GM13976 (cell line): ENCODE measurements at places on chromosomes 2 and 18.
A peak's percentile ranks its signal among the peaks of the same experiment; 100 is the strongest.

DNA sequence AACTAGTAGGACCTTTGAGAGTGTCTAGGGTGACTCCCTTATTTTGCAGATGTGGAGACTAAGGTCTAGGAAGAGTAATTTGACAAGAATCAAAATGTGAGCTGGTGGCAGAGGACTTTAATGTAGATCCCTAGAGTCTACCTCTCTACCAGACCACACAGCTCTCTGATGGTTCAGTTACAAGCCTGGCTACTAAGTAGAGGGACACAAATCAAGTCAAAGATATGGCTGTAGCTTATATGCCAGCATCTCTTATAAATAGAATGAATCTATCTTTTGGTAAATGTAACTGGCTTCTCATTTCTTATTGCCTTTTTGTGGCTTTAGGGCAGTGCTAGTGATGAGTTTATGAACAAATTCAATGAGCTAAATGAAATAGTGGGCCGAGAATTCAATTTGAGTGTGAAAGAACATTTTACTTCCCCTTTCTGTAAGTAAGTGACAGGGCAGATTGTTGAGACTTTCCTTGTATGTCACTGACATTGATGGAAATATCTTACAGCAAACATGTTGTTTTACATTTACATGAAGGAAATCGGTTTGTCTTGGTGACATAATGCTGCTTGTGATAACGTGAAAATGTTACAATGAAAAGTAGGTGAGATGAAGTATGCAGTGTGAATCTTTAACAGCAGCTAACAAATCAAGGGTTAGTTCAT, 28.3 kb downstream of the CSRNP3 start:
- DNase-seq: no peak

DNA sequence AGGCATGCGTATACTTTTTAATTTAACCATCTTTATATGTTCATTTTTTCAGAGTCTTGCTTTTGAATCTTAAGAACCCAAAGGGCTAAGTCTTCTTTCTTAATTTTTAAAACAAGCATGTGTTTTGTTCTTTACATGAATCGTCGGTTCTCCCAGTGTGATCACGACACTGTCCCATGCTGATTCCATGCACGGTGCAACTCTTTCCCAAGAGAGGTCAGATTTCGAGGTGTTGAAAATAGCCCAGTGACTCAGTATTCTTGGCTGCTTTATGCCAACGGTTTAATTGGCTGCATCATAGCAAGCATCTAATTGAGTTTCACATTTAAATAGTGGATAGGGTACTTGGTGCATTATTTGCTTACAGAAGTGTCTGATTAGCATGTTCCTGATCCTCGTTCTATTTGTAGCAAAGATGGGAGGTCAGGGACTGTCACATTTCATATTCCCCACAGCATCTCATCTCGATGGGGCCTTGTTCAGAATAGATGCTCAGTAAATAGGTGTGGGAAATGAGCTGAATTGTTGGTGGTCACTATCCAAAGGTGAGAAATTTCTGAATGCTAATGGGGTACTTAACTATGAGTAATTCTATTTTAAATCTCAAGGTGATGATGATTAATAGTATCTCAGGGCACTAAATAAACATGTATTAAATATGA, 2.8 kb downstream of the NPAS2 start:
- no peak for DNase-seq

DNA sequence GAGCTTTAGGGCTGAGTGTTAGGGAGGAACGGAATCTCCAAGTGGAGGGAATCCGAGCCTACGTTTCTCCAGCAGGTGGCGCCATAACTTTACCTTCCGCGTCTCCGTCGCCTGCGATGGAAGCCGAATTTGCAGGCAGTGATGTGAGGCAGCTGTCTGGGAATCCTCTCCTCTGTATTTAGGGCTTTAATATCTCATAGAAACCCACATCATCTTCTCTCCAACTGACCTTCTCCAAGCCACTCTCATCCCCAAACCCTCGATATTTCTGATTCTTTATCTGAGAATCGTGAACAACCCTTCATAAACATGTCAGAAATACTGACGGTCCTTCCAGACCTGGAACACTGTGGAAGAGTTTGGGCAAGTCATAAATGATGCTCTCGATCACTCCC, 27.5 kb downstream of the SIX2 start:
- peak; percentile 78 for DNase-seq

- DNase-seq: no peak
Measured at GRCh38 chr18:25177631-25178030, 174.3 kb downstream of the ZNF521 start.

DNA sequence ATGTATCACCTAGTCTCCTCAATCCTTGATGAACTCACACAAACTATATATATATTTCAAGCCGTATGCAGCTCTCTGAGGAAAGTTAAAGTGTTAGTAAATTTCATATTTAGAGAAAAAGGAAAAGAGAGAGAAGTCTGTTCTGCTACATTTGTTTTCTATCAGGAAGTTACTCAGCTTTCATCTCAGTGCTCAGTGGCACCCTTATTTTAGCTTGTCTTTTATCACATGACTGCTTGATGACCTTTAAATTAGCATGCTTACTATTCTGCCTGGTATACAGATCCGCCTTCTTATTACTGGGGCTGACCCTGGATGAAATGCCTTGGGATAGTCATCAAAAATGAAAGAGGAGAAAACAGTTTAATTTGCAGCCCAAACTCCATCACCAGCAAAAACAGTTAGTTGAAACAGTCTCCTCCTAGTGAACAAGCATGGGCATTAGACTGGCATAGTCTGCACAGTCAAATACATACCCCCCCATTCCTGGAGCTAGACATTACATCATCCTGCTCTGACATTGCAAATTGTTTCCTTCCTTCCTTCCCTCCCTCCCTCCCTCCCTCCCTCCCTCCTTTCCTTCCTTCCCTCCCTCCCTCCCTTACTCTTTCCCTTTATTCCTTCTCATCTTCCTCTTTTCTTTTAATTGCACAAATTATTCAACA, 215.7 kb downstream of the TMEM182 start:
- no peak for DNase-seq

DNA sequence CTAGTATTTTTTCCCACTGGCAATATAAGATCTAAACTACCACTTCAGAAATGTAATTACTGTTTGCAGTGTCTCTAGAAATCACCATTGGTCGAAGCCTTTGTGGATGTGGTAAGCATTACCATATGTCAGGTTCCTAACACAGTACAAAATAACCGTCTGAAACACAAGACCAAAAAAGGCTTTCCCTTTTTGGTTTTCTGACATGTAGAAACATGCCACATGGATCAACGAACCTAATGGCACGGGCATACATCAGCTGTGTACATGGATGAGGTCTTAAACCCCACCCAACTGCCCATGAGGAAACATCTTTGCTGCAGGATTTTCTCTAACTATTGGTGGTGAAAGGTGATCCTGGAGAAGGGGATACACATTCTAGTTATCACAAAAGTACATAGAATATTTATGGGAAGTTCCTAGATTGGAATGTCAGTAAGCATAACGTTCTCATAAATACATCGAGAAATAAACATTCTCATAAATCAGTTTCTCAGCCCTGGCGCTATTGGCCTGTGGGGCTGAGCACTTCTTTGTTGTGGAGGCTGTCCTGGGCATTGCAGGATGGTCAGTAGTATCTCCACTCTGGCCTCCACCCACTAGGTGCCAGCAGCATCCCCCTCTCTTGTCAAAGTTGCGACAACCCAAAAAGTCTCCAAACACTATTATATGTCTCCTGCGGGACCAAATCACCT, 9.0 kb downstream of the VIT start:
- no peak for DNase-seq

- DNase-seq: no peak
Measured at GRCh38 chr2:97701186-97701585, 12.2 kb upstream of the ZAP70 start.

GRCh38 chr2:238925281-238925680, 77.4 kb downstream of the TWIST2 start:
- DNase-seq: no peak

DNA sequence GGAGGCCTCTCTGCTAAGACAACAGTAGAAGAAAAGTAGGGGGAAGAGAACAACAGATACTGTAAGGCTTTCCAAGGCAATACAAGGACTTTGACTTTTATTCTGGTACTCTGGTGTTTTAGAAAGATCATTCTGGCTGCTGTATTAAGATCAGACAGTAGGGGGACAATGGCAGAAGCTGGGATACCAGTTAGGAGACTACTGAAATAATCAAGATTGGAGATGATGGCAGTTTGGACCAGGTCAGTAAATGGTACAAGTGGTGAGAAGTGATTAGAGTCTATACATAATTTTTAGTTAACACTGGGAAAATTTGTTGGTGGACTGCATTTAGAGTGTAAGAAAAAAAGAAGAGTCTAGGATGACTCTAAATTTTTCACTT, 139.7 kb downstream of the ROCK1 start:
- DNase-seq: peak; percentile 16

- no peak for DNase-seq
Measured at GRCh38 chr2:128395640-128396499, 77.2 kb upstream of the HS6ST1 start.
